ENCODE measurements at places on chromosomes 2 and 18. TPM values are rescaled to one million over a fixed set of nuclear protein-coding genes. Genes with fewer than 3 reads are reported as not detected.

The RTTN gene
- total RNA-seq = 4.8 TPM

DNA sequence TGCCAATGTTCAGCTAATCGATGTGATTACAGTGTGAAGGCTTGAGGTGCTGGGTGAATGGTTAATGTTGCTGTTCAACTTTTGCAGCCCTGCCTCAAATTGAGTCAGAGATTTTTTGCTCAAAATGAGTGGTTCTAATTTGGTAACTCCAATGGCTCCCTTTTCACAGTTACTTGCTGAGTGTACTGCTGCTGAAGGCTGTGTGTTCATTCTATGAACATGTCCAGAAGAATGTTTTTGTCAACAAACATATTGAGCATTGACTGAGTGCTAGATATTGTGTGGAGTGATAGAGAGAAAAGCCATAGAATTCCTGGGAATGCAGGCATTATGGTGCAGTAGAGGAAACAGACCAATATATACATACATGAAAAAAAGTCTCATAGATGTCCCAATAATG, 39.0 kb upstream of the TCF4 start:
- no peaks in the 10 kb centered on the region for H3K36me3 ChIP-seq
- H3K27ac ChIP-seq = no peak overlapping the region
- H3K4me3 ChIP-seq = no peak overlapping the region
- no peaks in the 10 kb centered on the region for H3K27me3 ChIP-seq
- no peaks in the 10 kb centered on the region for H3K4me1 ChIP-seq

GRCh38 chr2:24423095-24423494, 62.8 kb upstream of the ITSN2 start:
- no peak for DNase-seq
- peaks cover 2% of the 10 kb centered on the region for H3K36me3 ChIP-seq
- H3K27me3 ChIP-seq = no peaks in the 10 kb centered on the region
- H3K4me3 ChIP-seq = no peak overlapping the region
- H3K4me1 ChIP-seq = no peaks in the 10 kb centered on the region
- H3K27ac ChIP-seq = no peak overlapping the region

- no peaks in the 10 kb centered on the region for H3K36me3 ChIP-seq
- H3K4me1 ChIP-seq = peaks cover 9% of the 10 kb centered on the region
- H3K27ac ChIP-seq = no peak overlapping the region
- H3K27me3 ChIP-seq = no peaks in the 10 kb centered on the region
- no peak overlapping the region for H3K4me3 ChIP-seq
Measured at GRCh38 chr2:44715671-44716081, 225.8 kb upstream of the SIX3 start.

DNA sequence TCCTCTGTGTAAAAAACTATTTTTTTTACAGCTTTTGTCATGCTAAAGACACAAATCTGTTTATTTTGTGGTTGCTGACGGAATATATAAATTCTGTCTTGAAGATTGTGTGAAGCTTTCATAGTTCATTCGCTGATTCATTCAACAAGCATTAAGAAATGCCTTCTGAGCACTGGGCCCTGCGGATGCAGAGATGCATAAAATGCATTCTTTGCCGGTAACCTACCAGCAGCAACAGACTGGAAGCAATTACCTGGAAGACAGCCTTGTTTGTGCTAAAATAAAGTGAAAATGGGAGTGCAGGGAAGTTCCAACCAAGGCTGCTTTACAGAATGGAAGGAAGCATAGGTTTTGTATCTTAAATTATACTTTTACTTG, 119.7 kb downstream of the PMAIP1 start:
- H3K27ac ChIP-seq = no peak overlapping the region

GRCh38 chr18:13141209-13141608, 77.4 kb upstream of the LDLRAD4 start:
- DNase-seq = no peak
- H3K4me3 ChIP-seq = no peak overlapping the region
- H3K27ac ChIP-seq = no peak overlapping the region
- peaks cover 8% of the 10 kb centered on the region for H3K4me1 ChIP-seq

DNA sequence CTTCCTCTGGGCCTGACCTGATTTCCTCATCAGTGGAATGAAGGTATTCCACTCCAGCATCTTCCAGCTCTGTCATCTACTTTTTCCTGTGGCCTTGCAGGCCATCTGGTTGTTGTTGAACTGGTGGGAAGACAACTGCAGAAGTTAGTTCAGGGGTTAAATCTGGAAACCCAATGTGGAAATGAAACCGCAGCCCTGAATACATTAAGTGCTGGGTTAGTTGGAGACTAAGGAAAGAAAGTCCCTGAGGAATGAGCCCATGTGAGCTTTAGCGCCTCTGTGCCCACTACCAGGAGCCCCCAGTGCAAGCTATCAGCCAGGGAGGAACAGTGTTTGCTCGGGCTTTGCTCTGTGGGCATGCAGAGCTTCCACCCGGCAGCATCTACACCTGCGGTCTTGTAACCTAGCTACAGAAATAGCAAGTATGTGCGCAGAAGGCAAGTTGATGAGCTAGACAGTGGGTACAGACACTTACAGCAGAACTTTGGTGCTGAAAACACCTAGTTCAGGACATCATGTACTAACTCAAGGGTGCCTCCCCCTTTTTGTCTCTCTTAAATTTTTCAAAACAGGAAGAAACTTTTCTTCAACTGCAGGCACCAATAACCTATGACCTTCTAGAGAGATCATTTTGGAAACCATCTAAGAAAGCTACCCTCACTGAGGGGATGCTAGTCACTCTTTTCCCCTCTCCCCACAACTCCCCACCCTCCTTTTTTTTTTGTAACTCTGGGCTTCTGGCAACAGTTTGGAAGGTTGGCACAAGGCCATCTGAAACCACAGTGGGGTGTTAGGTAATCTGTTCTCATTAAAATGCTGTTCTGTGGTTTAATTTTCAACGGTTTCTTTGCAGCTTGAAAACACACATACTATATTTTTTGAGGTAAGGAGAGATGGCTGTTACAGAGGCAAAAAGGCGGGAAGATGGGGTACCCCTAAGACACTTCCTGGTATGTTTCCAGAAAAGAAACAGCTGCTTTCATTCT, 18.3 kb upstream of the CXCR4 start:
- peaks cover 25% of the 10 kb centered on the region for H3K27me3 ChIP-seq

The SPAST gene
- 20.5 TPM for total RNA-seq

- H3K27ac ChIP-seq = no peak overlapping the region
- no peak for DNase-seq
- H3K4me3 ChIP-seq = no peak overlapping the region
- H3K4me1 ChIP-seq = peaks cover 3% of the 10 kb centered on the region
Measured at GRCh38 chr2:149132339-149132738, 93.8 kb downstream of the LYPD6B start.

All from chondrocyte (in vitro differentiated cells).